ENCODE measurements at places on chromosomes 2 and 18.

GRCh38 chr2:222239945-222240675 is 58.7 kb downstream of the PAX3 start:
- no peak for DNase-seq

GRCh38 chr2:177332026-177332991 is 60.3 kb upstream of the AGPS start:
- DNase-seq, result peak; percentile 11

GRCh38 chr18:11842562-11842961 is 8.7 kb upstream of the CHMP1B start:
- DNase-seq, result no peak

GRCh38 chr2:145199042-145199441 is 679.1 kb upstream of the ZEB2 start:
- no peak for DNase-seq

GRCh38 chr2:219724628-219725027 is 97.2 kb downstream of the SLC4A3 start:
- DNase-seq, result no peak

DNA sequence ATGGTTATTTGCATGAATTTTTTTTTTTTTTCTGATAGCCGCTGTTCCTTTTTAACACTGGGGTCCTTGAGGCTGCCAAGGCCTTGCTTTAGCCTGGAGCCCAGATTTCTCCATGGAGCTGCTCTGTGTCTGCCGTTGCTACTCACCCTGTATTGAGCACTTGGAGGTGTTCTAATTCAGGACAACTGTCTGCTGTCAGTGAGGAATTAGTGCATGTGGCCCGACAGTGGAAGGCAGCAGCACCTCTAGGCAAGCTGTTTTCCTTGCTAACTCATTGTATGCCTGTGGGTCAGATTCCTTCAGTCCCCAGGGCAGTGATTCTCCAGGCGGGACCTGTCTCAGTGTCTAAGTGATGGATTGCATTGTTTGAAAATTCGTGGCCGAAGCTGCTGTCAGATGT is 147.7 kb upstream of the DPP10 start:
- no peak for DNase-seq

GRCh38 chr2:68850524-68850923 is 20.7 kb downstream of the BMP10 start:
- DNase-seq, result no peak

DNA sequence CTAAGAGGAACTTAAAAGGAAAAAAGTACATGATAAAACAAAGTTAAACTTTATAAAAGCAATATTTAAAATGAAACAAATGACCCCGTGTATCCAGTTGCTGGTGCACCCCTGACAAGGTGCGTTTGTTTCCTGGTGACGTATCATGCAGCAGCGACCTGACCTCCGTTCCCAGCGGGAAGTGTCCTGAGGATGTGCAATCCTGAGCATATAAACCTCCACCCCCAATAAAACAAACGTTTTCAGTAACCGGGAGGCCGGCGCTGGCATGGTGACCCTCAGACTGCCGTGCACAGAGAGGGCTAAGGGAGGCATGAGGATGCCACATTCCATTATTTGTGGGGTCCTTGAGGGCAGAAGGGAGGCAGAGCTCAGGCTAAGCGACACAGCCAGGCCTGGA is 14.8 kb downstream of the SLC66A2 start:
- no peak for DNase-seq

- DNase-seq, result no peak
These were observed 435.8 kb upstream of the SPRED2 start for GRCh38 chr2:65868177-65868576.

- DNase-seq, result no peak
These were observed 22.2 kb downstream of the NFE2L2 start for GRCh38 chr2:177242121-177242987.

GRCh38 chr2:152587187-152587947 is 129.9 kb downstream of the PRPF40A start:
- no peak for DNase-seq

- no peak for DNase-seq
These were observed 91.2 kb downstream of the SLC8A1 start for GRCh38 chr2:40360652-40361051.

DNA sequence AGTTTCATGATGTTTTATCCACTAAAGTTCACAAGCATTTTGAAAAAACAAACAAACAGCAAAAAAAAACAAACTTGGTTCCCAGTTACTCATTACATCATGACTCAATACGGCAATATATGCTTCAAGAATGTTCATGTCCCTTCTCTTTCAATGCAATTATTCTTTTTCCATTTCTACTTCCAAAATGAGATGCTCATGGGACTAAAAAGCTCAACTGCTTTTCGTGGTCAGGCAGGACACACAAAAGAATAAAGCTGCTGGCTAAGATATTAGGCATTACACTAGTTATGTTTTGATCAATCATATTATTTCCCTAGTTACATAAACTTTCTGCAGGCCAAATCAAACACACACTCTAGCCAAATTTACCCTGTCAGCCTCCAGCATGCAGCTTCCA is 301.3 kb downstream of the EPHA4 start:
- no peak for DNase-seq

- DNase-seq, result no peak
These were observed 121.6 kb upstream of the CDC42EP3 start for GRCh38 chr2:37793004-37793403.

DNA sequence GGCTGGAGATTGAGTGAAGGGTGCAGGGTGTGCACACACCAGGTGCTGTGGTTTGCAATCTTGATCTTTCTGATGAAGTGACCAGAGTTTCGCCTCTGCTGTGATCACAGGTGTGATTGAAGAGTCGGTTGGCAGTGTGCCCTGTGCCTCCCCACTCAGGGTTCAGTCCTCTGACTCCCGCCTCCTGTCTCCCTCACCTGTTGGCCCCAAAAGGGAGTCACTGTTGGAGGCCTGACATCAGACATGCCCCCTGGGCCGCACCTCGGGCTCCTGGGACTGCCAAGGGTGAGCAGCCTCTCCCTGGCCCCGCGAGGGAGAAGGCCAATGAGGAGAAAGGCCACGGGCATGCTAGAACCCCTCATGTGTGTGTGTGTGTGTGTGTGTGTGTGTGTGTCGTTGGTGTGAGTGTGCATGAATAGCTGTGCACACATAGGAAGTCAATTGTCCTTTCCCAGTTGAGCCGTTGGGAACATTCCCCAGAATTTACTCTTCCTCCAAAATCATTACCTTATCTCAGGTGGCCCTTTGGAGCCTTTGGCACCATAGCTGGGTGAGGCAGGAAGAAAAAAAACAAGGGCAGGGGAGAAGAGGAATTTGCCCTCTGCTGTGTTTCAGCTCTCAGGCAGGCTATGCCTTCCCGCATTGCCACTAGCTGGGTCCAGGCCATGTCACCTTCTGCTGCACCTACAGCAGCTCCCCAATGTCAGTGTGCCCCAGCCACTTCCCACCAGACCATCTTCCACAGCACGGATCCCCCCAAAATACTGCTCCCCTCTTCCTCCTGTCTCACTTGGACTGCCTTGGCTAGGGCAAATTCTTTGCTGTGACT is 78.1 kb upstream of the LAPTM4A start:
- DNase-seq, result no peak

DNA sequence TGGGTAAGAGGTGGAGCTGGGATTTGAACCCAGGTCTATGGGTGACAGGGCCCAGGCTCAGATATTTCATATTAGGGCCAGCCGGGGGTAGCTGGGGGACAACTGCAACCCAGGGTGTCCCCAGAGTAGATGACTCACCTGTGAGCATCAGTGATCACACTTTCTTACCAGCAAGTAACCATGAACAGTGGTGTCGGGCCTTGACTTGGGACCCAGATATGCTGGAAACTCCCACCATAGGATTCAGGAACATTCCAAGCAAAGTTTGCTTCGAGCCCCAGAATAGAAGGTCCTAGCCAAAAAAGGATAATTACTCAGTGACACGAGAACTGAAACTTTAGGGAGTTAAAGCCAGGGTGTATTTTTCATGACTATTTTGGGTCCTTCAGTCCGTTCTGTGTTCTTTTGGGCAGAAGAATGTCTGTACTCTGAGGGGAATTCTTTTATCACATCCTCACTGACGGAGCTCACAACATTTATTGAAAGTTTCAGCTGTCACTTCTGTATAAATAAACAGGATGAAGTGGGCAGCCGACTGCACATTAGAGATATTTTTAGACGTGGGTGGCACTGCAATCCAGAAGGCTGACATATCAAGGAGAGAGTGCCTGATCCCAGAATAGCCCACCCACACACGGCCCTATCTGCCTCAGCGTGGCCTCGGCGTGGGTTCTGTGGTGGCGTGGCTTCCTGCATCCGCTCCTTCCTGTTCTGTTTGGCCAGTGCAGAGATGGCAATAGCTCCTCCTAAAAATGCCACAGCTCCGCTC is 45.6 kb downstream of the RAMP1 start:
- DNase-seq, result no peak

DNA sequence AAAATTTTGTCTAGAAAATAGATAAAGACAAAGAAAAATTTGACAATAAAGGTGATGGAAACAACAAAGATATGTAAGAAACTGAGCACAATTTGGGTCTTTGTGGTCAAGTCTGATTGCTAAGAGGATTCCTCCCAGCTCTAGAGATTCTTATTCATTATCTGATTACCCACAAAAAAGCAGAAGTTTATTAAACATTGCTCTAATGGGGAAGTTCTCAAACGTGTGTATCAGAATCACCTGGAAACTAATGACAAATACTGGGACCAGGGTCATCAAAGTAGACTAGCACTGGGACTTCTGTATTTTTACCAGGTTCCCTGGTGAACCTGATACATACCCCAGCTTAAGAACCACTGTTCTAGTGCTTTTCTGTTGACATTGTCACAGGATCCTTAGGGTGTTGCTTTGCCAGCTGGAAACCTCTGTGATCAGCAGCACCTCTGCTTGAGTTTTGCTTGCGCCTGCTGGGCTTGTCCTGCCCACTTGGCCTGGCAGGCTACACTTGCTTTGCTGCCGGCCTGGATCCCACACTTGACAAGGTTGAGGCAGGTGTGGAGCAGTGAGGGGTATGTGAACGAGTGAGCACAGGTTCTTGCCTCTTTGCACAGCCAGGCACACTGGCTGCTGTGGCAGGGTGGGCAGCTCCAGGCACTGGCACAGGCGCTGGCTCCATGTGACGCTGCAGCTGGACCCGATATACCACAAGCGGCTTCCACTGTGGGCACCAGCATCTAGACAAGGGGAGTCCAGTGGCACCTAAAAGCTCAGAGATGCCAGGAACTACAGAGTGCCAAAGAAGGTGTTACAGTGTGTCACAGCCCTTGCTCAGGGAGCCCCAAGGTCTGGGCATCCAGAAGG is 6.2 kb upstream of the GORASP2 start:
- DNase-seq, result no peak

DNA sequence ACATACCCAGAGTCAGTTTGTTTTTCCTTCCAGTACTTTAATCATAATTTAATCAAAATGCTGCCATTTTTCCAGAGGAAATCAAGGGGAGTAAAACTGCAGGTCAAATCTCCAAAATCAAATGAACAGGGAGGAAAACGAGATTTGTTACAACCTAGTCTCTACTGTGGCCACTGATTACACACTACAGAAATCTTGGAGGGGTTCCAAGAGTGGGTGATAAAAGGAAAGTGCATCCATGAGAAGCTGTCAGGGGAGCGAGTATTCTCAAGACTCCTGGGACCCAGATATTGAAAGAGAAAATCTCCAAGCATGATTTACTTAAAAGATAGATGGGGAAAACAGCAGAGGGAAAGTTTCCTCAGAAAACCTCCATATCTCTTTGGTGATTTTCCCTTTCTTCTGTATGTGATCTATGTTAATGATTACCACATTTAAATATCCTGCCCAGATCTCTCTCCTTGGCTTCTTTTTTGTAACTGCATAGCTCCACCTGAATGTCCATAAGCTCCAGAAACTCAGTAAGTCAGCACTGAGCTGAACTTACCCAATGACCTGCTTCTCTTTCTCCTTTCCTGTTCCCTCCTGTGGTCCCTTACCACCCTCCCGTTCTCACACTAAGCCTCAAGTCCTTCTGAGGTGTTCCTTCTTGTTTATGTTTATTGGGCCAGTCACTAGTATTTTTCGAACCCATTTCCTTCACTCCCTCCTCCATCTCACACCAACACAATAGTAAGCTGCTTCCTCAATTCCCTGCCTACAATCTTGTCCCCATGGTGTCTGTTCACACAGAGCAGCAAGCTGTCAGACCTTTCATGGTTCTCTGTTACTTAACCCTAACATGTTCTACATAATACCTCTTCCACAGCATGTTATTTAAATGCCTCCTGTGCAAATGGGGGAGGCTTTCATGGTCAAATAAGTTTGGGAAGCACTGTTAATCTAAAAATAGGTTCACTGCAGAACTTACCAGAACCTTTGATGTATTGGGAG is 73.9 kb upstream of the TWSG1 start:
- no peak for DNase-seq

- no peak for DNase-seq
These were observed 60.4 kb downstream of the WDSUB1 start for GRCh38 chr2:159226059-159226461.

GRCh38 chr2:194826241-194826640 is 830.8 kb upstream of the SLC39A10 start:
- no peak for DNase-seq

DNA sequence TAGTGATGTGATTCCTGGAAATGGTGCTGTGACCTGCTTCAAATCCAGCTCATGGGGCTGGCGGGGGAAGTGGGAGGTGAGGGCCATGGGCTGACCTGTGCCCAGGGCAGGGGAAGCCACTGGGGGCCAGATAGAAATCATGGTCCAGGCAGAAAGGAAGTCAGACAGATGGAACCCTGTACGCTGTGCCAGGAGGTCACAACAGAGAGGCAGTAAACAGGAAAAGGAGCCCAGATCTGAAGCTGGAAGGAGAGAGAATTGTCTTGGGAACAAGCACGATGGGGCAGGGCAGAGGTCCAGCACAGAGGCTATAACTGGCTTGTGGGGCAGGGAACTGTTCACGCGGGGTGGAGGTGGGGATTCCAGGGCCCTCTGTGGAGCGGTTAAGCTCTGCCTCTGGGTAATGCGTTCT is 76.0 kb downstream of the RNF144A start:
- DNase-seq, result no peak

GRCh38 chr2:101759162-101759561 is 61.7 kb downstream of the MAP4K4 start:
- DNase-seq, result no peak

- DNase-seq, result no peak
These were observed 28.5 kb upstream of the AQP4 start for GRCh38 chr18:26893996-26894395.

GRCh38 chr2:134031539-134031938 is 222.3 kb upstream of the MGAT5 start:
- DNase-seq, result no peak

DNA sequence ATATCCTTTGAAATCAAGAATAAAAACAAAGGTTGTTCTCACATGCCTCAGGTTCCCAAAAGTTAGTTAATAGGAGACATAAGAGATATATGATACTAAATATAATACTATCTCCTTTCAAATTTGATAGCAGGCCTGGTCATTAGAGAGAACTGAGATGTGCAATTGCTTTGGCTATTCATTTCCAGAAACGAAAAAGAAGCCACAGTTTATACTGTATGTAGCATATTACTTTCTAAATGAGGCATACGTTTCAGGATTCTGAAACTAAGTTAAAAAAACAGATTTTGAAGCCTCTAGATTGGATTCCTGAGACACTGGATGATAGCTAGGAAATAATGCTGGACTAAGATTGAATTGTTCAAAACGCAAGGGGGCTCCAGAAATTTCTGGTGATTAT is 7.1 kb downstream of the PPP1R1C start:
- no peak for DNase-seq
